ENCODE measurements at places on chromosomes 4 and X.

- no peak for DNase-seq
These were observed 20.2 kb downstream of the CLNK start for GRCh38 chr4:10664408-10664807.

DNA sequence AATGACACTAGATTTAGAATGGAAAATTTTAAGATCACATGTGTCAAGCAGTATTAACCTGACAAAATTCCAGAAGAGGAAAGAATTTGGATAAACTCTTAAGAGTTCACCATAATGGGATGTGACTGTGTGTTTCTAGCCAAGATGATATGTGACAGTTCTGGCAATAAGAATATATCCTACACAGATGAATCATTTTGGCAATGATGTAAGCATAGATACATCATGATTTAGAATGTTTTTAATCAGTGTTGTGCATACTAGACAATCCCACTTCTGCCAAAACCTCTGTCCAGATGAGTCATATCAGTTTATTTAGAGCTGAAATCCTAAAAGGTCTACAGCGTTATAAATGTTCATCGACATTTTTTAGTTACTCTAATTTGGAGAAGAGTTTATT is 48.8 kb downstream of the PTCHD1 start:
- DNase-seq = no peak

DNA sequence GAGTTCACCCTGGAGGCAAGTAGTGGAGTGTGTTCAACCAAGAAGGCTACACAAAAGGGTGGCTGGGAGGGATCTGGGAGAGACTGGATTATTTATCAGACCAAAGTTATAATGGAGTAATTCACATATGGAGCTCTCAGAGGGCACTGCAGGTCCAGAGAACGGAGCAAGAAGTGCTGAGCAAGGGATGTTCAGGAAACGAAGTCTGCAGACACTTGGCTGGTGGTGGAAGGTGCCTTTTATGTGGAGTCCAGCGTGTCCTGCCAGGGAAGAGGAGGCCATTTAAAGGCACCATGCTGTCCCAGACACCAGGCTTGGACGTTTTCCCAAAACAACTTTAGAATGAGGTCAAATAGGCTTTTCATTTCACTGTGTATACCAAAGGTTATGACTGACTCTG is 130.1 kb downstream of the CEP135 start:
- DNase-seq = no peak

- DNase-seq = no peak
These were observed 105.6 kb downstream of the NEUROG2 start for GRCh38 chr4:112410364-112410763.

DNA sequence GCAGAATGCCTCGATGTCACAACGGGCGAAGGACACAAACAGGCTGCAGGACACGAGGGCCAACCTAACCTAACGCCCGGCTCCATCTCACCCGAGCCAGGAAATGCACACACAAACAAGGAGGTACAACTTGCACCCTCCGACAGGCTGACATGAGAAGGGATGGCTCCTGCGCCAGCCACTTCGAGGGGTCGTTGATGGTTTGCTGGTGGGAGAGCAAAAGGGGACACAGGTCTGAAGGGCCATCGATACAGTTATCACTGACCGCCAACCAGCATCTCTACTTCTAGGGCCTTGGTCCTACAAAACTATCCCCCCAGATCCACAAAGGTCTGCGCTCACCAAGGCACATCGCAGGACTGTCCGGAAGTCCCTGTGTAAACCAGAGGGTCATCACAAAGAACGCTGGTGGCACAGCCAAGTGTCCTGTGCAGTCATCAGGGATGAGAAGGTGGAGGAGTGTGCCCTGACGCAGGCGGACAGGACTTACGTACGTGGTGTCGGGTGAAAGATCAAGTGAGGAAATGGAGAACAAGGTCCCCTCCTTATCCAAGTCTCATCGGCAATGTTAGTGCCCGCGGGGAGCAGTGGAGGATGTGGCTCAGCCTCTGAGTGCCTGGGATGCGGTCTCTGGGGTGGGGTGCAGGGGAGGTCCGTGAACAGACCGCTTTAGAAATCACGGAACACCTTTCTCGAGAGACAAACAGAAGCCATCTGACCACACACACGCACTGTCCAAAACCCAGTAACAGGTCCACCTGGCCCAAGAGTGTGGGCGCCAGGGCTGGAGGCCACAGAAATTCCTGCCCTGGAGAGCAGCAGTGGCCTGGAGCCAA is 7.0 kb downstream of the MXD4 start:
- no peak for DNase-seq

GRCh38 chr4:133938061-133938460 is 263.5 kb downstream of the PABPC4L start:
- DNase-seq = no peak

GRCh38 chrX:13937370-13938050 is 92.2 kb downstream of the GEMIN8 start:
- no peak for DNase-seq

GRCh38 chrX:136752796-136753195 is 27.9 kb downstream of the ARHGEF6 start:
- DNase-seq = no peak

DNA sequence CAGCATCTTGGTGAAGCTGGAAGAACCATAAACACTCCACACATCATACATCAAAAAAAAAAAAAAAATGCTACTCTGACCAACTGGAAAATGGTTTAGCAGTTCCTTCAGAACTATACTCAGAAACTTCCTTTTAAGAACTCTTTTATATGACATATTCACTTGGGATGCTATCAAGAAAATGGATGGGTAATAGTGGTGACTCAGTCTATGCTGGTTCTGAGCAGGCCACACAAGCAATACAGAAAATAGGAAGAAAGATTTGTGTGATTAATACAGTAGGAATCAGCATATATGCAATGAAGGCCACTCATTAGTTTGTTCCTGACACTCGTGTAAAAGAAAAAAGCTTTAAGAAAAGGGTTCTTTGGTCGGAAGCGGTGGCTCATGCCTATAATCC is 123.5 kb upstream of the FAT4 start:
- DNase-seq = no peak

- DNase-seq = no peak
These were observed 554.1 kb upstream of the MAGEB2 start for GRCh38 chrX:29661290-29661689.

- no peak for DNase-seq
These were observed 654.6 kb upstream of the GALNT7 start for GRCh38 chr4:172514011-172514410.

- no peak for DNase-seq
These were observed 70.5 kb downstream of the RELL1 start for GRCh38 chr4:37615720-37616063.
